ENCODE measurements at places on chromosomes 4 and X.

GRCh38 chr4:98747393-98748091, 89.1 kb upstream of the TSPAN5 start:
- no peak for DNase-seq

DNA sequence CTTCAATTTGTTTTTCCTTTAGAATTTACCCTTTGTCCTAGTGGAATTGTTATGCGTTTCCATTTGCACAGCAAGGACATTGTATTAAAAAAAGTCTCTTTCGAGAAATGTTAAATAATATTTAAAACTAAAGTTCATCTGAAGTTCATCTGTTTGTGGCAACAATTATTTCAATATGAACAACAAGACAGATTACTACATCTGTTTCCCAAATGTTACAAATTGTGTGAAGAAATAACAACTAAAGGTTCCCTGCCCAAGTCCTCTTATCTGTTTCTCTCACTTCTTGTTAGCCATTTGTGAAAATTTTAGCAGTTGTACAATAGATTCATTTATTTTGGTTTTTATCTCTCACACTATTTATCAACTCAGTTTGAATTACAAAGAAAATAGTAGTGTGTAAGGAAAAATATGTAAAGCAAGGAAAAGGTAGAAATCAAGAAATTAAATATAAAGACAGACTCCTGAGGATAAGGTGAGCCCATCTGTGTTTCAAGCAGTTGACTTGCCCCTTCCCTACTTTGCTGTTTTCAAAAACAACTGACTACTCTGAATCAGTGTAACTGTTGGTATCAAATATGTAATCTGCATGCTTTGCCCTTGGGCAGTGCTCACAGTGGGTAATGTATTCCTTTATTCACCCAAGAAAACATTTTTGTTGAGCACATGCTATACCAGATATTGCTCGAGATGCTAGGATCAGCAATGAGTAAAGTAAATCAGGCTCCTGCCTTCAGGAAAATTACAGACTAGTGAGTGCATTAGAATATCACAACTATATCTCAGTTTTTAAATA, 118.9 kb upstream of the PCDH7 start:
- DNase-seq: no peak

DNA sequence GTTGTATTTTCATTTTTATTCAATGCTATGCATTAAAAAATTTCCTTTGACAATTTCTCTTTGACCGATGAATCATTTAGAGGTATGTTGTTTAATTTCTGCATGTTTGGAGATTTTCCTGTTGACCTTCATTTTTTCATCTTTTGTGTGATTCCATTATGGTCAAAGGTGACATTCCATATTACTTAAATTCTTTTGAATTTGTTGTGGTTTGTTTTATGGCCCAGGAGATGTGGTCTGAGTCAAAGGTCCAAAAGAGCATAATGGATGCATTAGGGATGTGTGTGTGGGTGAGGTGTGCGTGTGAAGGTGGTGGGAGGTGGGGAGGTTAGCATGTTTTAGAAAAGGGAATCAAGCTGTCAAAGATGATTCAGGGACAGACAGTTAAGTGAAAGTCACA, 76.0 kb upstream of the GIMD1 start:
- DNase-seq: no peak

DNA sequence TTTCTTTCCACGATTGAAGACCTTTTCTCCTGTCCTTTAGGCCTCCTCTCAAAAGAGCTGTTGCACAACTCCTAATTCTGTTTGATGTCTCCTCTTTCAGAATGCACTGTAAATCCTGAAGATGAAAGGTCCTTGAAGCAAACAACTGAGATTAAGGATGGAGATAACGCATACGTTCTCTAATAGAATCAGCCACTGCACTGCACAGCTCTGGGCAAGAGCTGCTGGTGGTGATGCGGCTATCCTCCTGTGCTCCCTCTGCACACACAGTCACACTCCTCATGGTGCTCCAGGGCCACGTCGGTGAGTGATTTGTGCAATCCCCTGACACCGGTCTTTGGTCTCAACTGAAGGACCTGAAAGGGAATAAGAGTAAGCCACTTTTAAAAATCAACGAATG, 208.7 kb downstream of the PDGFC start:
- no peak for DNase-seq

GRCh38 chr4:123517176-123517575, 120.6 kb downstream of the SPRY1 start:
- DNase-seq: no peak

GRCh38 chr4:87677731-87678130, 27.7 kb downstream of the DMP1 start:
- no peak for DNase-seq

GRCh38 chr4:151442002-151442401, 33.0 kb downstream of the FHIP1A start:
- DNase-seq: no peak

- no peak for DNase-seq
Measured at GRCh38 chr4:122776916-122777315, 44.4 kb downstream of the BBS12 start.

DNA sequence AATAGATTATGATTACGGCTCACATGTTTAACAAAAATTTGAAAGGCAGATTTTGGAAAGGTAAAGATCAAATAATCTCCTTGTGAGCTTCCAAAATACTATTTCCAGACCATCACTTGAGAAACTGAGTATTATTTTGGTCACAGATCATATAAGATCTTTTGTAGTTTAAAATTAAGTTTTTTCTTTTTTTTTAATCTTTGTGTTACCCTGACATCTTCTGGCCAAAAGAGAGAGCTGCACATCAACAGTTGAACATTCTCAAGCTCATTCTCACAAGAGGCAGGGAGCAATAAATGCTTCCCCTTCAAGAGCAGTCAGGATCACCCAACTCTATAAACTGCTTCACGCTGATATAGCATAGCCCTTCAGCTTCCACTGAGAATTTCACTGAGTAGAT, 15.9 kb downstream of the TMEM192 start:
- DNase-seq: peak; percentile 2

- DNase-seq: no peak
Measured at GRCh38 chrX:19370061-19370460, 26.3 kb downstream of the PDHA1 start.

DNA sequence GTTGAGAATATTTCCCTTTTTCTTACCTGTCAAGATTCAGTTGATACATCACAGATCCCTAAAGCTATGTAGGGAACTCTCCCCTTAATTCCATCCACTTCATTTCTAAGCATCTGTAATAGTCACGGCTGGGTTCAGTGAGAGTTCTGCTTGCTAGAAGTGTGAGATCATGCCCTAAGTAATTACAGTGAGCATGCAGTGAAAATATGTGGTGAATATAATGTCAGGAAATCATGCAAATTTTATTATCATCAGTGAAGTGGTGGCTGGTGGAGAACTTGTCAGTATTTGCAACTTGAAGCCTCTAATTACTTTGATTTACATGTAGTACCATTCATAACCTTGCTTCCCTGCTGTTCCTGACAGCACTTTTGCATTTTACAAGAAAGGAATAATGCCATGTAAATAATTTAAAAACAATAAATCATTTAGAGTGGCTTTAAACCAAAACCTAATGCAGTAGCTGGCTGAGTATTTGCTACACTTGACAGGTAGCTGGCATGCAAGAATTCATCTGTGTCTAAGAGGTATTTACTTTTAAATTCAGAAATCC, 28.3 kb upstream of the CFAP299 start:
- DNase-seq: no peak

DNA sequence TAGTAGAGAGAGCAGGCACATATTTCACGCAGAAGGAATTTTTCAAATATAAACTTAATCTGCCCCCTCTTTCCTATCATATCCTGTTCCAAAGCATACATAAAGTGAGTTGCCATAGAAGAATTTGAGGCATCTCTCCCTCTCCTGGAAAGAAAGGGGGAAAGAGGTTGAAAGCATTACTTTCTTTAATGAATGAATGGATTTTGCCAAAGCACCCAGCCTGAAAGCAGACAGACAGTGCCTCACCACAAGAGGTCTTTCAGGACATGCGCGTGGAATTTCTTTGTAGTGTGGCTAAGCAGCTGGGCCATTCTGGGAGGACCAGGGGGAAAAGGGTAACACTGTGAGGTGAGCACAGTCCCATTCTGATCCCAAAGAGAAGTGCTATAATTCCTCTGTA, 651.4 kb downstream of the IQCM start:
- no peak for DNase-seq

DNA sequence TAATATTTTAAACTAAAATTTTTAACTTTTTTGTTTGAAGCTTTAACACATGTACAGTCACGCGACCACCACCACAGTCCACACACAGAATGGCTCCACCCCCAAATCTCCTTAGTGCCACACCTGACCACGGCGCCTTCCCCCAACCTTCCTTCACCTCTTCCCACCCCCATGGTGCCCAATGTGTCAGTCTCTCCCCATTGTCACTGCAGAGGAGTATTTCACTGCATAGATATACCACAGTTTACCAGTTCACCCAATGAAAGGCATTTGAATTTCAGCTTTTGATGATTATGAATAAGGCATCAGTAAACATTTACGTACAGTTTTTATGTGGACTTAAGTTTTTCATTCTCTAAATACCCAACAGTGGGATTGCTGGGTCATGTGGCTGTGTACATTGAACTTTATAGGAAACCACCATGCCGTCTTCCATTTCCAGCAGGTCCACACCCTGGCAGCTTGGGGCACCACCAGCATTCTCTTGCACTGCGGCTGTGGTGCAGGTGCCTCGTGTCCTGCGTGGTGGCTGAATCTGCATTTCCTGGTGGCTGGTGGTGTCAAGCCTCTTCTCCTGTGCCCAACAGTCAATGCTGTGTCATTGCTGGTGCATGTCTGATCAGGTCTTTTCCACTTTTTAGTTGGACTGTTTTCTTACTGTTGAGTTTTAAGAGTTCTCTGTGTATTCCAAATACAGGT, 49.0 kb downstream of the CPLX1 start:
- no peak for DNase-seq

- DNase-seq: no peak
Measured at GRCh38 chrX:41480508-41481260, 33.5 kb downstream of the NYX start.

DNA sequence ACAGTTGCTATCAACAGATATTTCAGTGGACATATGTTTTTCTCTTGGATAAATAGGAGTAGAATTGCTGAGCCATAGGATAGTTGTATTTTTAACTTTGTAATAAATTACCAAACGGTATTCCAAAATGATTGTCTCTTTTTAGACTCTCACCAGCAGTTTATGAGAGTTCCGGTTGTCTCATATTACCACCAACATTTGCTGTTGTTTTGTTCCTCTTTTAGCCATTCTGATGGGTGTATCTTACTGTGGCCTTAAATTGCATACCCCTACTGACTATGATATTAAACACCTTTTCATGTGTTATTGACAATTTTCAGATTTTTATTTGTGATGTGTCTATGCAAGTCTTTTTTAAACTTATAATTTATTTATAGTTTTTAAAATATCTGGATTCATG, 39.7 kb downstream of the SNX25 start:
- no peak for DNase-seq

DNA sequence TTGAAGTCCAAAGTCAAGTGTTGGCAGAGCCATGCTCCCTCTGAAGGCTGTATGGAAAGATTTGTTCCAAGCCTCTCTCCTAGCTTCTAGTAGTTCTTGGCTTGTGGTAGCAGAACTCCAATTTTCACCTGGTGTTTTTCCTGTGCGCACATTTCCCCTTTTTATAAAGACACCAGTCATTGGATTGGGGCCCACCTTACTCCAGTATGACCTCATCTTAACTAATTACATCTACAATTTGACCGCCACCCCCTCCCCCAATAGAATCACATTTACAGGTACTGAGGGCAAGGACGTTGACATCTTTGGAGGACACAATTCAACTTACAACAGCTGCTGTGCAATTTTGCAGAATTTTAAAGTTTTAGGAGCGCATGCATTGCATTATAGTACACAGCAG, 16.8 kb downstream of the RAB39B start:
- no peak for DNase-seq

DNA sequence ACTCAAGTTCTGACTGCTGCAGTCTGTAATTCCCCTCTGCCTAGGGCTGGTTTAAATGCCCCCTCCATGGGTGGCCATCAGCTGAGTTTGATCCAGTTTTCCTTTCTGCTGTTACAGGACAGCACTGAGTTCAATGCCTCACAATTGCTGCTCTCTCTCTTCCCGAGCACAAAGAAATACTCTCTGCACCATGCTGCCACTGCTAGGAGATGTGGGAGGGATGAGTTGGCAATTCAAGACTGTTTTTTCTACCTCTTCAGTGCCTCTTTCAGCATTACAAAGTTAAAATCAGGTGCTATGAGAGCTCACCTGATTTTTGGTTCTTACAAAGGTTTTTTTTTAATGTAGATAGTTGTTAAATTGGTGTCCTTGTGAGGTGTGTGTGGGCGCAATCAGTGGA, 24.3 kb downstream of the CYSLTR1 start:
- no peak for DNase-seq

DNA sequence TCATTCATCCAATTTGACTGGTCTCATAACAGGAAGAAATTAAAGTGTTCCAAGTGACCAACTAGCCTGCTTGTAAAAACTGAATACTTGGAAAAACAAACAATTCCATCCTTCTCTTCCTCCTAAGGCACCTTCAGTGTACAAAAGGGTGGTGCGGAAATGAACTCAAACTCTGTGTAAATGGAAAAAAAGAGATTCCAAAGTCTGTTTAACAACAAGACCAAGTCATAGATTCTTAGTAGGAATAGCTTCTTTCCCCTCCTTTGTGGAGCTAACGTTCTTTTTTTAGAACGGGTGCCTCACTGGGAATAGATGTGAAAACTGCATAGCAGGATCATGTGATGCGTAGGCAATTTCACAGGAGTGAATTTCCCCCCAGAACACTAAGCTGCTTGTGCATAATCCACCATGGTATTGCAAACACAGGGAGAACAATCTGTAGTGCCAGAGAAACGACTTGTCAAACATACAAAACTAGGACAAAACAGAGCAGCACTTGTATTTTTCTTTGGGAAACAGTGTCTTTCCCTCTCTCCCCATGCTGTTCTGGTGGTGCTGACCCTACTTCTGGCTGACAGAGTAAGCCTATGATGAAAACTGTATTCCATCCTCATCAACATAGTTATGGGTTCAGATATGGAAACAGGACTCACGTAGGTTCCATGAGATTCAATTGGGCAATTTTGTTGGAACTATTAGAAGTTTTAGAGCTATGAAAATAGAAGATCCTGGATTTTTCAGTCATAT, 13.2 kb upstream of the SOD3 start:
- no peak for DNase-seq

DNA sequence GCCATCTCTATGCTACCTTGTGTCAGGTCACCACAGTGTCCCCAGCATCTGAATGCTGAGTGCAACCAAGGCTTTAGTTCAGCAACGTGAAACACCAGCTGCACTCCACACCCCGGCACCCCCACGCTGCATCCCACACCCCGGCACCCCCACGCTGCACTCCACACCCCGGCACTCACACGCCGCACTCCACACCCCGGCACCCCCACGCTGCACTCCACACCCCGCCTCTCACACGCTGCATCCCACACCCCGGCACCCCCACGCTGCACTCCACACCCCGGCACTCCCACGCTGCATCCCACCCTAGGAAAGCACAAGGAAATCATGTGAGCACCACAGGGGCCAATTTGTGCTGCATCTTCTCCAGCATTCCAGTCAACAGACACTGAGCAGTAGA, 199.8 kb upstream of the FRG1 start:
- DNase-seq: no peak

GRCh38 chrX:120147537-120147936, 10.9 kb upstream of the RHOXF2 start:
- DNase-seq: no peak

- DNase-seq: no peak
Measured at GRCh38 chrX:41526271-41526670, 79.1 kb downstream of the NYX start.

All from NCI-H1694 (cell line).